Stimulated activated CD4-positive, alpha-beta T cell treated with anti-CD3 and anti-CD28 coated beads, Interleukin-4, amount 100 ng/mL, for 4 hours (primary cell): ENCODE measurements at places on chromosomes 4 and X.

- DNase-seq = no peak
Observed at GRCh38 chr4:106569146-106570031, 200.8 kb upstream of the GIMD1 start.

DNA sequence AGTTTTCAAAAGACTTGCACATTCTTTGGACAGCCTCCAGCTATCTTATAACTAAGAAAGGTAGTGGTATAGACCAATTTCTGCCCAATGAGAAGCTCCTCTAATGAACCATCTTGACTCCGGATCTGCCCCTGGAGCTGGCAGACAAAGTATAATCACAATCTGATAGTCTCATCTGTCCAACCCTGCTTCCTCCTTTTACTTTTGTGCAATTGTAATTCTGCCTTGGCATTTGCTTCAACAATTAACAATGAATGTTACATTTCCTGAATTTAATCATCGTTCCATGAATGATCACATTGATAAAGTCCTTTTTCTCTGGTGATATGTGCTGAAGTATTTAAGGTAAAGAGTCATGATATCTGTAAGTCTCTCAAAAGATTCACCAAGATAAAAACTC is 27.8 kb downstream of the FRYL start:
- no peak for DNase-seq

GRCh38 chr4:114277690-114278089 is 298.2 kb upstream of the ARSJ start:
- no peak for DNase-seq

GRCh38 chrX:5979338-5979737 is 249.3 kb downstream of the NLGN4X start:
- no peak for DNase-seq

DNA sequence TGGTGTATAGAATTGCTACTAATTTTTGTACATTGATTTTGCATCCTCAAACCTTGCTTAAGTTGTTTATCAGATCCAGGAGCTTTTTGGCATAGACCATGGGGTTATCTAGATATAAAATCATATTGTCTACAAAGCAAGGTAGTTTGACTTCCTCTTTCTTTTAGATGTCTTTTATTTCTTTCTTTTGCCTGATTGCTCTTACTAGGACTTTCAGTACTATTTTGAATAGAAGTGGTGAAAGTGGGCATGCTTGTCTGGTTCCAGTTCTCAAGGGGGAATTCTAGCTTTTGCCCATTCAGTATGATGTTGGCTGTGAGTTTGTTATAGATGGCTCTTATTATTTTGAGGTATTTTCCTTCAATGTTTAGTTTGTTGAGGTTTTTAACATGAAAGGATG is 187.9 kb upstream of the LCORL start:
- no peak for DNase-seq

DNA sequence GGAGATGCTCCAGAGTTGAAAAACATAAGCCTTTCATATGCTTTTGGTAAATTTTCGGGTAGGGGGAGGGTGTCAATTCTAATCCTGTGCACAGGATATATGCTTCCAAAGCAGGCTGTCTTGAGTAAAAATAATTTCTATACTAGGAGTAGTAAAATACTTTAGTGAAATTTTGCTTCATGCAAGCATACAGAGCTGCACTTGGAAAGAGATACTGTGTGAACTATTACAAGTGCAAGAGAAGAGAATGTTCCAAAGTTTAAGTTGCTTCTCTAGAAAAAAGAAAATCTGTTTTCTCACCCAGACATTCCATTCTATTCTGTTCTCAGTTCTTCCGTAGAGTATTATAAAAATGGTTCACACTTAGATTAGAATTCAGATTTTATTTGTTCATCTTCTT is 324.6 kb upstream of the AADAT start:
- DNase-seq = no peak

DNA sequence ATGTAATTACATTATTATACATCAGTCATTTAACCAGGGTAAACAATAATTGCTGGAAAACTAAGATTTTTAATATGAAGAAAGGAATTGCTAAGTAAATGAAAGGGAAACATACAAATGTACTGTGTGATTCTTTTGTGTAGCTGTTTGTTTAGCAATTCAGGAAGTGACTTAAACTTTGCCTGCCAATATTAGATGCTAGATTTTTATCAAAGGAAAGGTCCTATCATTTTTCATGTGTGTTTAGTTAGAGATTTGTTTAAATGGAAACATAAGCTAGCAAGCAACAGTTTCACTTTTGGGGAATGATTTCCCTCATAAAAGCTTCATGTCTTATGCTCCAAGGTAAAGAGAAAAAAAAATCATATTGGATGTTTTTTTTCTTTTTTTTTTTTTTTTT is 95.1 kb upstream of the LIMCH1 start:
- no peak for DNase-seq
